DND-41 (cell line): ENCODE measurements at places on chromosomes 1 and 21.

DNA sequence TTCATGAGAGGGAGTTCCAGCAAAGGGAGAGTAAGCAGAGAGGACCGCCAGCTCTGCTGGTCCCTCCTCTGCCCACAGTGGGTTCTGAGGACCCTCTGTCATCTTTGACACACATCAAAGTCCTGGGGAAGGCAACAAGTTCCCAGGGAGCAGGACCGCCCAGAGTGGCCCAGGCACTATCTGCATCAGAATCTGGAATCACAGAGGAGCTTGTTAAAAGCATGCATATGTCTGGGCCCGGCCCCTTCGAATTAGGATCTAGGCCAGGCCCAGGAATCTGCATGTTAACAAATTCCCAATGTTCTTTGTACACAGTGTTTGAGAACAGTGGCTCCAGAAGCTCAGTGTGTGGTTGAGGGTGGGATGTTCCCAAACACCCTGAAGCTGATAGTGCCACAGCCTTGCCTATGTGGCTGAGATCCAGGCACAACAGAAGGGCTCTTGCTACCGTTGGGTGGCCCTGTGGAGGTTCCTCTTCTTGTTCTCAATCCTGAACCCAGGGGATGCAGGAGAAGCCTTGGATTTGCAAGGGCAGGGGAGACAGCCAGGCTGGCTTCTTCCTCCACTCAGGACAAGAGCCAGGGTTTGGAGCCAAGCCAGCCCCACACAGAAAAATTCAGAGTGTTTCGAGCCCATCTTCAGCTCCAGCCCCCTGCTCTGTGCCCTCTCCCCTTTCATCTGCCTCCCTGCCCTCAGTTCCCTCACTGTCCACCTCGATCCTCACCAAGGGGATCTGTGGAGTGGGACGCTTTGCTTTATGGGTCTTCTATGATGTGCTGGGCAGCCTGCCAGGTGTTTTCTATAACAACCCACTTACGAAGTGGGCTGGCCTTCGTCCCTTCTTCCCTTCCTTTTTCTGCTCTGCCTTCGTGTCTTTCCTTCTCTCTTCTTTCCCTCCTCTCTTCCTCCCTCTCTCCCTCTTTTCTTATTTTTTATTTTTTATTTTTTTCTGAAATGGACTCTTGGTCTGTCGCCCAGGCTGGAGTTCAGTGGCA, 129.0 kb upstream of the TMPRSS2 start:
- no peak for DNase-seq
- H3K36me3 ChIP-seq = no peaks in the 10 kb centered on the region
- no peak overlapping the region for H3K27ac ChIP-seq
- H3K27me3 ChIP-seq = no peaks in the 10 kb centered on the region

- no peak overlapping the region for H3K4me3 ChIP-seq
- no peaks in the 10 kb centered on the region for H3K36me3 ChIP-seq
- H3K27me3 ChIP-seq = no peaks in the 10 kb centered on the region
- DNase-seq = no peak
- no peaks in the 10 kb centered on the region for H3K4me1 ChIP-seq
- no peak overlapping the region for H3K27ac ChIP-seq
These were observed 220.5 kb upstream of the B3GALT2 start for GRCh38 chr1:193406901-193407300.

- H3K4me3 ChIP-seq = peak overlapping the region; percentile 48; the same call in 1 of the 2 replicates
- no peaks in the 10 kb centered on the region for H3K27me3 ChIP-seq
- H3K27ac ChIP-seq = peak overlapping the region; percentile 93
- no peak for DNase-seq
- peaks cover 28% of the 10 kb centered on the region for H3K4me1 ChIP-seq
These were observed 773 bp downstream of the RABIF start for GRCh38 chr1:202888221-202888530.

GRCh38 chr1:160342953-160343869, at the start of the genes COPA and NCSTN:
COPA (minus strand) TSS chr1:160343250; CDS start chr1:160343170, 80 bp downstream.
NCSTN (plus strand) TSS chr1:160343383; CDS start chr1:160343397, 14 bp downstream.
- peaks cover 32% of the 10 kb centered on the region for H3K4me1 ChIP-seq
- peaks cover 45% of the 10 kb centered on the region for H3K36me3 ChIP-seq
- DNase-seq = peak; percentile 93
- no peaks in the 10 kb centered on the region for H3K27me3 ChIP-seq
- H3K4me3 ChIP-seq = peak within 1 kb of the TSS; percentile 89
- H3K27ac ChIP-seq = peak within 1 kb of the TSS; percentile 92

DNA sequence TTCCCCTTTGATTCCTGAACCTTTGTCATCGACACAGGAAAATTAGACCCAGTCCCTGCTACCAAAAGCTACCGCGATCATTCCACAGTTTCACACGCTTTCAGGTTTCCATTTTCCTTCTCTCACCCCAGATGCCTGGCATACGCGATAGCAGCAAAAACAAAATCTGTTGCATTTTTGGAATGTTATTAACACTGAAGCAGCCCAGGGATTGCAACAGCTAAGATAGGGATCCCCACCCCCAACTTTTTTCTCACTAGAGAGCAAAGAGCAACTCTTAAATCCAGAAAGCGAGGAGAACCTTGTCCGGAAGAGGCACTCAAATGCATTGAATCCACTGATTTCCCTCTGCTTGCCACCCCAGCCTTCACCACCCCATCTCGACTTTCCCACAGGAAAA, 8.9 kb downstream of the OVAAL start:
- H3K4me1 ChIP-seq = peaks cover 3% of the 10 kb centered on the region; the same call in 1 of the 2 replicates
- DNase-seq = no peak
